Stimulated activated naive CD4-positive, alpha-beta T cell (primary cell): ENCODE measurements at places on chromosomes 3 and 15.
A peak's percentile ranks its signal among the peaks of the same experiment; 100 is the strongest.

DNA sequence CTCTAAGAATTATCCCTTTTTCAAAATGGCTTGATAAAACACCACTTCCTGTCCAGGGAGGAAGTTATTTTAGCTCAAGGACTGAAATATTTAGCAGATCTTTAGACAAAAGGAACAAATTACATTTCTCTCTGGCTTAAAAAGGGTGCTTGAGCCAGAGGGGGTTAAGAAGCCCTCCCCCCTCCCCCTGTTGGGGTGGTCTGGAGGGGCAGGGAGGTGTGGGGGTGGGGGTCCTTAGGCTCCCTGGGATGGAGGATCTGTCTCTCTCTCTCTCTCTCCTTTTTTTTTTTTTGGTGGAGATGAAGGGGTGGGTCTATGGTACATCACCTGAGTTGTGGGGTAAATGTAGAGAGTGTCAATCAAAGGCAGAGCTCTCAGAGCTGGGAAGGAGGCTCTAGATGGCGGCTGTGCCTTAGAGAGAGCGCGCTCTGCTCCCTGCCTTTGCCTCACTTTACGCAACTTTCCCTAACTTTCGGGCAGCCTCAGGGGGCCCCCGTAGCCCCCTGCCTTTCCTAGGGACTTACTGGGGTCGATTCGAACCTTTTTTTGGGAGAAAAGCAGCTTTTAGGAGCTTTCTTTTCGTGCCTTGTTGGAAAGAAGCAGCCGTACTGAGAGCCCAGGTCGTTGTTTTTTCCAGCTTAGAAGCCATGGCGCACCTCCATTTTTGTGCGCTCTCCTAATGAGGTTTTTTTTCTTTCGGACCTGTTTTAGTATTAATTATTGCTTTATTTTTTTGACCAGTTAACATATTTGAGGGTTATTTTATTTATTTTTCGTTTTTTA, at the start of gene CHD2:
CHD2 (plus strand) TSS at position 377 of the 783 bp plus-strand sequence. CDS start 914 bp downstream, outside the sequence.
- DNase-seq = peak; percentile 88

- no peak for DNase-seq
Measured at GRCh38 chr3:11186771-11187191, 32.5 kb downstream of the HRH1 start.

DNA sequence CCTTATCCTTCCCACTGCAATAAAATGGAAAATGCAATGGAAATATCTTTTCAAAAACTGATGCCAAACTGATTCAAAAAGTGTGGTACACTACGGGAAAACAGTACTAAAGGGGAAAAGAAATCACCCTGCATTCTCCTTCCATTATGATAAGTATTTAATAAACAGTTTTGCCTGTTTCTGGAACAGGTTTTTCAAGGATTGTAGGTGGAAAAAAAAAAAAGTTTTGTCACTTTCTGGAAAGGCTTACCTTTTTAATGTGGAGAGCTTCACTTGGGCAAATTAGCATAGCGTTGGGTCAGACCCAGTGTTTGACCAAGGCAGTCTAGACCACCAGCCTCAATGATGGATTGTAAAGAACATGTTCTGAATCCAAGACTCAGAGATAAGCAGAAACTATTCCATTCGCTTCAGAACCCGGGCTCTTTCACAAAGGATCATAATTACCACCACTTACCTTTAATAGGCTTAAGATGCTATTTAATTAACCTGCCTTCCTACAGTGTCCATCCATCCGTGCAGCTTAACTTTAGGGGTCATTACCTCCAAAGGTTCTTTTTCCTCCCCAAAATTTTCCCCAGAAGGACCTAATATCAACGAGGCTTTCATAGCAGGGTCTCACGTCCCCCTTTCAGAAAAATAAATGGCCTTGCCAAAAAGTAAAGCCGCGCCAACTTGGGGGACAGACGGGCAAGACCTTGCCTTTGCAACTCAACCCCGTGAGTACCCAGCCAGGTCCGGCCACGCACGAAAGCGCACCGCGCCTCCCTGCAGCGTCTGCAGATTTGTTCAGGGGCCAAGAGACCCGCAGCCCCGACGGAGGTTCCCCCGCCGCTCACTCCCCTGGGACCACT, 1.0 kb downstream of the DCBLD2 start:
- DNase-seq = peak; percentile 38

GRCh38 chr3:27454914-27455313, 29.3 kb downstream of the SLC4A7 start:
- DNase-seq = no peak
